ENCODE measurements at places on chromosomes 13 and 19.

DNA sequence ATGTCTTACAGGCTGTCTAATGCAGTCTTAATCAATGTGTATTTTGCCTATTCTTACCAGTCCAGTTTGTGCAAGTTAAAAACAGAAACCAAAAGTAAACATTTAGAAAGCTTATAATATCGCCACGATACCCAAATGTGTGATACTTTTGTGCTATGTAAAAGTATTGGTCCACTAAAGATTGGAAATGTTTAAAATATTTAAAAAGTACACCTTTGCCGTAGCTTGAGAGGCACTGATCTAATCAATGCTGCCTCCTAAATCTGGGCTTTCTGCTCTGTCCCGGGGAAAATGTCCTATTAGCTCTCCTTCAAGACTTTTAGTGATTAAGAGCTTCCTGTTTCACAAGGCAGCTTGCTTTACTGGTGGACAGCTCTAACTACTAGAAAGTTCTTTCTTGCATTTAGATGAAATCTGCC is 64.7 kb downstream of the DNAJC15 start:
- DNase-seq = no peak

DNA sequence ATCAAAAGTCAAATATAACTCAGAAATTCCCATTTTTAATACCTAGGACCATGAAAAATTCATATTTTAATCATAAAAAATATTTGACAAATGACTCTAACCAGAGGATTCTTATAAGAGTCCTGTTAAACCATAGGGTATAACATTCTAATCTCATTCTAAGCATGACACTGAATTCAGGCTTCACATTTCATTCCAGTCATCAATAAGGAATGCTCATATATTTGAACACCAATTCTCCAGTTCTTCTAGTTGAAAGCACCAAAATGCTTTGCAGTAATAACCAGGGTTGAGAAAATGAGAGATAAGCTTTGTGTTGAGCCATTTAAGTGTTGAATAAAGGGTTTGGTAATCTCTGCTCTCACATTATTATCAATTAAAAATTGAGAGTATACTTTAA is 147.5 kb downstream of the VWA8 start:
- DNase-seq = no peak

GRCh38 chr19:49761625-49762311 is 1.3 kb downstream of the TSKS start:
- no peak for DNase-seq

- DNase-seq = no peak
Measured at GRCh38 chr19:56170261-56170660, 5.5 kb upstream of the GALP start.

DNA sequence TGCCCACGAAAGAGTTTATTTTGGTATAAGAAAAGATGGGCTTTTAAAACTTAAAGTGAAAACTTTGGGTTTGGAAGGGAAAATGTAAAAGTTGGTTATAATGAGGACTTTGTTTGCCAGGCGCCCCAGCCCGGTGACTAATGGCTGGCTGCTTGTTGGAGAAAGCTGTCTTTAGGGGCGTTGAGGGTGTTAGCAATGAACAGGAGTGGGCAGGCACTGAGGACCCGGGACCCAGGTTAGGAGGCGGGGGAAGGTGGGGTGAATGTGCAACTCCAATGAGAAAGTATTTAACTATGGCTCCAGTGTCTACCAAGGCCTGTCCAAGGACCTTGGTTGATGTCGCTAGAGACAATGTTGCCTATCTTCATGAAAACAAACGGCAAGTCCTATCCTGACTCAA is 118.6 kb downstream of the ZNF536 start:
- no peak for DNase-seq

DNA sequence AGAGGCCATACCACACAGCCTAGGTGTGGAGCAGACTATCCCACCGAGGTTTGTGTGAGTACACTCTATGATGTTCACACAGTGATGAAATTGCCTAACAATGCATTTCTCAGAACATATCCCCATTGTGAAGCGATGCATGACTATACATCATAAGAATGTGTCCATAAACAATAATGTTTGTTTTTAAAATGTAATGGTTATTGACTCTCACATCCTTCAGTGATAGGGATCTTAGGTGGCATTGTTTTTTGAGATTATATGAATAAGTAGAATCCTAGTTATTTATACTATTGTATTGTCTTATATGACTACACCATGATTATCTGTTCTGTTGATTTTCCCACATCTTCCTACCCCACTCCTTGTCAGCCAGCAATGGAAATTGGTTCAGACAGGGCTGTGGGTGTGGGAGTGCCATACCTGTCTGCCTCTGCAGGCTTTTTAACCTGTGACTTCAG is 13.6 kb downstream of the CCNA1 start:
- no peak for DNase-seq

DNA sequence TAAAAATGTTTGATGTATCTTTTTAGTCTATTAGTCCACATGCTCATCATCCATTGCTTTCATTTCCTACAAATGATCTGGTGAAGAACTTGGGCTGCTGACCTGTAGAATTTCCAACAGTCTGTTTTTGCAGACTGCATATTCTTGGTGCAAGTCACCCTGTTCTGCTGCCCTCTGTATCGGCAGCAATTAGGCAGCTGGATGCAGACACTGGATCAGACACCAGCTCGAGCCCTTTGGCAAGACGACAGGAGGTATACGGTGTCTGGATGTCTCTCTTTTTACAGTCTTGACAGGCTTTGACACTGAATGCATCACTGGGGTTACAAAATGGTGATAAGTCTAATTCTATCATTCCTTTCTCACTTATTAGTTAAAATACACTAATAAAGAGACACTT is 21.8 kb downstream of the MTRF1 start:
- no peak for DNase-seq

- no peak for DNase-seq
Measured at GRCh38 chr19:51681286-51681941, 11.7 kb upstream of the SPACA6 start.

- DNase-seq = no peak
Measured at GRCh38 chr19:8259142-8259921, 48.8 kb downstream of the CD320 start.

- no peak for DNase-seq
Measured at GRCh38 chr19:1220976-1221903, 15.7 kb downstream of the STK11 start.

DNA sequence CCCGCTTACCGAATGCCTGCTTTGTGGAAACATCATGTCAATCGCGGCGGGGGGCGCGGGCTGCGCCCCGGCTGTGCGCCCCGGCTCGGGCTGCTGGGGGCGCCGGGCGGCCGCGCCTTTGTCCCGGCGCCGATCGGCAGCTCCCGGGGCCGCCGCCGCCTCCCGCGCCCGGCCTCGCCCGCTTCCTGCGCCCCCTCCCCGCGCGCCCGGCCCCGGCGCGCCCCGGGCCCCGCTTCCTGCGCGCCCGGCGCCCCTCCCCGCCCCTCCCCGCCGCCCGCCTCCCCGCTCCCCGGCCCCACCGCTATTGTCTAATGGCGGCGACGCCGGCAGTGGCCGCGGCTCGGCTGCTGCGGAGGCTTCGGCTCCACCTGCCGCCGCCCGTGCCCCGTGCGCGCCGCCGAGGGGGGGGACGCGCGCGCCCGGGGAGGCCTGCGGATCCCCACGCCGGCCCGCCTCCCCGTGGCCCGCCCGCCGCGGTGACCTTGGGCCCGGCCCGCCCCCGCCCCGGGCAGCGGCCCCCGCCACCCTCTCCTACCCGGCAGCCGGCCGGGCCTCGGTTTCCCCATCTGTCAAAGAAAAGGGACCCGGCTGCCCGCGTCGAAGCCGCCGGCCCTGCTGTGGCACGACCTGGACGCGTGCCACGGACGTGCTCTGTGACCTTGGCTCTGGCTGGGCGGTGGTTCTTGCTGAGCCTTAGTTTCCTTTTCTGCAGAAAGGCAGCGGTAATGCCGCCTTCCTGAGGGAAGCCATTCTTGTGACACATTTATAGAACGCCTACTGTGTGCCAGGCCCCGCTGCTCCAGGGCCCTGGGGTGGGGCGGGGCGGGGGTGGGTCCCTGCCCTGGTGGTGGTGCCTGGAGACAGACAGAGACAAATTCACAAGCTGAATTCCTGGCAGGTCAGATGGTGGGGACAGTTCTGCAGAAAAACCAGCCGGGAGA is at the start of gene TLE5:
TLE5 (minus strand) TSS at position 331 of the 941 bp plus-strand sequence; CDS start at position 36, 295 bp downstream.
- DNase-seq = peak; percentile 67

DNA sequence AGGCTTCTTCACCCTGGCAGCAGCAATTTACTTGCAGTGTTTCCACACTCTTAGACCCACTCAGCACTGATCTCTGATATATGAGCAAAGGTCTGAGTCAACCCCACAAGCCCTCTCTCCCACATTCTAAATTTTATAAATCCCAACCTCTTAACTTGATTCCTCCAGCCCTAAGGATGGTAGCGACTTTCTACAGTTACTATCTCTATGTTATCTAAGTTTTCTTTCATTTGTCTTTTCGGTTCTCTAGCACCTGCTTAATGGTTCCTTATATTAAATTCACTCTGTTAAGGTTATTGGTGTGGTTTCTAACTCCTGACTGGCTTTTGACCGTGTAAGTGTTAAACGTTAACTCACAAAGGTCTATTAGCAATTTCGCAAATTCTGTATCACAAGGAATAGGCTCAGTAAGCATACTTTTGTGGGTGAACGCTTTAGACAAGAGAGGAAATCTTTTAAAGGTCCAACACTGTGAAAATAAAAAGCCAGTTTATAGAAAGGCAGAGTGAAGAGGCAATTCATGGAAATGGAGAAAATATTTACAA is 99.3 kb downstream of the DLEU7 start:
- DNase-seq = no peak

GRCh38 chr13:49936968-49937273 is 781 bp upstream of the SPRYD7 start:
- DNase-seq = no peak

GRCh38 chr19:48401287-48401686 is 7.8 kb downstream of the GRIN2D start:
- DNase-seq = no peak
